ENCODE measurements at places on chromosomes 3 and 15.
A peak's percentile ranks its signal among the peaks of the same experiment; 100 is the strongest.

- no peak for DNase-seq
Measured at GRCh38 chr15:43518197-43518761, 871 bp downstream of the MAP1A start.

- no peak for DNase-seq
Measured at GRCh38 chr3:160065282-160065681, 76.6 kb downstream of the IL12A start.

DNA sequence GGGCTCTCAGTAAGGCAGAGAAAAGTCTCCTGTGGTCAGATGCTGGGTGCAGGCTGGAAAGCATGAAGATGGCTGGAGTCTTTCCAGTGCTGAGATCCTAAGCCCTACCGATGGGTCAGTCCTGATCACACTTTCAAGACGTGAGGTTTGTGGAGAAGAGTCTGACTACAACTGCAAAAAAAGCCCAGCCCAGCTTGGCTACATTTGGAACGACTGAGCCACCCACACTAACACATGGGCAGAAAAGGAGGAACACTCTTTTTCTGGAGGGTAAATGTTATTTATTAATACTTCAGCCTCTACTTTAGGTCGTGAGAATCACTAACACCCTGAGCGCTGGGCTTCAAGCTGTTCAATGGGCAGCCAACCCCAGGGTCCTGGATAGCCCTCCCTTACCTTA is 22.0 kb upstream of the C3orf22 start:
- DNase-seq = no peak

GRCh38 chr15:40595219-40595618 is 1.2 kb downstream of the KNL1 start:
- DNase-seq = no peak

GRCh38 chr15:92902737-92903593 is 2.8 kb downstream of the CHD2 start:
- DNase-seq = no peak

DNA sequence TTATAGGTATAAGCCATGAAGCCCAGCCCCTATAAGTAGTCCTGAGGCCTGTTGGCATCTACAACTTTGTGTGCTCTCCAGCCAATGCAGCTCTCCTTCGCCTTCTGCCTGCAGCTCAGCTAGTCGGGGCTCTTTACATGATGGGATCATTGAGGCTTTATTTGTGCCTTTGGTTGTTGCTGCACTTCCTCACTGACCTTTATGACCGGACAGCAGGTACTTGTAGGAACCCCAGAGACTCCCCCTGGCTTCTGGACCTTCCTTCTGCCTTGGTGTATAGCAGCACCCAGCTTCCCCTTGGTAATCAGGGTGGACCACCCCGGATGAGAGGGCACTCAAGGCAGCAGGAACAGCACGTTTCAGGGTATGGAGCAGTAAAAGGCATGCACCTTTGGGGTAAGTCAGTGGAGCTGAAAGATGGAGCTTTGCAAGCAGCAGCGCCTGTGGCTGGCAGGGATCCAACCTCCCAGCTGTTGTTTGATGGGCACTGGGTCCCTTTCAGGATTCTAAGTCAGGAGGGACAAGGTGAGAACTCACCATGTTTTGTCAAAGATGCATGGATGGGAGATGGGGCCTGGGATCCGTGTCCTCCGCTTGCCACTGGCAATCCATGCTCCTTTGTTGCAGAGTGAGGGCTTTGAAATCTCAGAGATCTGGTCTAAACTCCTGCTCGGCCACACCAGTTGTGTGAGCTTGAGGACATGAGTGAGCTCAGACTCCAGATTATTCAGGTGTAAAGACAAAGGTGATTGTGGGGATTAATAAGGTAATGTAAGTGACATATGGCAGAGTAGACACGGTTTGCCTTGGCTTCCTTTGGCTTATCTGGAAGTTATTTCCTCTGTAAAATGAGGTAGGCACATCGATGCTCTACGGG is 65.1 kb upstream of the KLF13 start:
- no peak for DNase-seq

DNA sequence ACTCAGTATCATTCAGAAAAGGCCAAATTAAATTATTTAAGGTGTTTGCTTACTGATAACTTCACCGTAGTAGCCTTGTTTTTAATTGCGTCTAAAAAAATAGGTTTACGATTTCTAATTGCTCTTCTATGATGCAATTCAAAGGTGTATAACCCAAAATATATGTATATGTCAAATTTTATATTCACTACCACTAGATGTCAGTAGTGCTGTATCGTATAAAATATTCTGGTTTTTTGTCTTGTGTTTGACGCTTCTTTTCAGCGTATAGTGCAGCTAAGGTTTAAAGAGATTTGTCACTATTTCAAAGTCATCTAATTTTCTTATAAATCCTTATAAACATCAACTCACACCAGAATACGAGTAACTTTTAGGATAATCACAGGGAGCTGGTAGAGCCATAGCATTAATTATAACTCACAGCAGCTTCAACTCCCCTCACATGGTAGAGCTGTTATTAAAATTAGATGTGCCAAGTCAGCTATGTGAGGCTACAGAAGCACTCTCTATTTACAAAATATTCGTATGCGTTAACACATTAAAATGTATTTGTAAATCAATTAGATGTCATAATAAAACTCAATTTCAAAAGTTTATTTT is 3.5 kb downstream of the PFN2 start:
- peak; percentile 36 for DNase-seq

DNA sequence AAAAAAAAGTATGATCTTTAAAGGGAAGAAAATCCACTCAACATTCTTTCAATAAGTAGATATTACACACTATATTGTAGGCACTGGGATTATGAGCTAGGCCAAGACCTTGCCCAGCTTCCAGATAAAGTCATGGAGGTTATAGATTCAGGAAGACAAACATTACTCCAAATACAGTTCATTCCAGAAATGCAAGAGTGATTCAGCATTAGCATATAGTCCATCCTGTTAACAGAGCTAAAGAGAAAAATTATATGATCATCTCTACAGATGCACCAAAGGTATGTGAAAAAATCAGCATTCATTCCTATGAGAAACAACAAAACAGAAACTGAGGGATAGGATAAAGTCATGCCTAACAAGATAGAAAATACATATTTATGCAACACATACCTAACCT is 42.1 kb upstream of the NSMCE3 start:
- no peak for DNase-seq

DNA sequence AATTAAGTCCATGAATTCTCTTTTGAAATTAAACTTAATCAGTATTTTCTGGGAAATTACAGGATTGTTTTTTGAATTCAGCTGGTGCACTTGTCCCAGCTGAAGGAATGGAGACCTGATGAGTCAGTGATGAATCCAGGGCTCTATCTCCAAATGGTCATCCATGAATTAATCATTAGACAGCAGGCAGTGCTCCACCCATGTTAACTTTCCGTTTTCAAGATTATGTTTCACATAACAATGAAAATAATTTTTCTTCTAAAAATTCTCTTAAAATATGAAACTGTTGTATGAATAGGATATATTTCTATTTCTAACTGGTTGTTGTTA is 13.9 kb upstream of the PAQR9 start:
- no peak for DNase-seq

DNA sequence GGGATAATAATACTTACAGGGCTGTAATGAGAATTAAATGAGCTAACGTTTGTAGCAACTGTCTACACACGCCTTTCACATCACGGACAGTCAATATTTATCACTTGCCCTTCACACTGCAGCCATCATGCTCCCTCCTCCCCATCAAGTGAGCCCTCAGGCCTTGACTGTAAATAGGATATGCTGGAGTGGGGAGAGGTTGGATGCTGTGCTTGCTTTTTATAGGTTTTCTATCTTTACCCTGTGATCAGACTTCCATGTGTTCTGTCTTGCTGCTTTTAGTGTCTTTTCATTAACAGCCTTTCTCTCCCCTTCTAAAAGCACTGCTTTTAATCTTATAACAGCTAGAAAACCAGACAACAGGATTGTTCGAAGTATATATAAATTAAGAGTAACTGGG is 12.8 kb upstream of the MAGEF1 start:
- DNase-seq = no peak
